ENCODE measurements at places on chromosomes 11 and 22.
A peak's percentile ranks its signal among the peaks of the same experiment; 100 is the strongest.

DNA sequence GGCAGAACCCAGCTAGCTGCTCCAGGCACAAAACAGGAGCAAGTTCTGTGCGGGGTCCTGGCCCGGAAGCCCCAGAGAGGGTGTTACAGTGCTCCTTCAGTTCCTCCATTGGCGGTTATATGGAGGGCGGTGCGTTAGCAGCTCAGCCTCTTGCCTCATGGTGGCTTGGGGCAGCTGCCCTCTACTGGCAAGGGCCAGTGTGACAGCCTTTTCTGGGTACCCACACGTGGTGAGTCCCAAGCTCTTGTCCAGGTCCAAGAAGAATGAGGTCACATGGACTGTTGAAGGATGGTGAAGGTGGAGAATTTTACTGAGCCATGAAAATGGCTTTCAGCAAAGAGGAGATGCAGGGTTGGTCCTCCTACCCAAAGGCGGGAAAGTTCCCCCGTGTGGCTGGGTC lies 100.5 kb downstream of the WT1 start:
- no peak for DNase-seq

DNA sequence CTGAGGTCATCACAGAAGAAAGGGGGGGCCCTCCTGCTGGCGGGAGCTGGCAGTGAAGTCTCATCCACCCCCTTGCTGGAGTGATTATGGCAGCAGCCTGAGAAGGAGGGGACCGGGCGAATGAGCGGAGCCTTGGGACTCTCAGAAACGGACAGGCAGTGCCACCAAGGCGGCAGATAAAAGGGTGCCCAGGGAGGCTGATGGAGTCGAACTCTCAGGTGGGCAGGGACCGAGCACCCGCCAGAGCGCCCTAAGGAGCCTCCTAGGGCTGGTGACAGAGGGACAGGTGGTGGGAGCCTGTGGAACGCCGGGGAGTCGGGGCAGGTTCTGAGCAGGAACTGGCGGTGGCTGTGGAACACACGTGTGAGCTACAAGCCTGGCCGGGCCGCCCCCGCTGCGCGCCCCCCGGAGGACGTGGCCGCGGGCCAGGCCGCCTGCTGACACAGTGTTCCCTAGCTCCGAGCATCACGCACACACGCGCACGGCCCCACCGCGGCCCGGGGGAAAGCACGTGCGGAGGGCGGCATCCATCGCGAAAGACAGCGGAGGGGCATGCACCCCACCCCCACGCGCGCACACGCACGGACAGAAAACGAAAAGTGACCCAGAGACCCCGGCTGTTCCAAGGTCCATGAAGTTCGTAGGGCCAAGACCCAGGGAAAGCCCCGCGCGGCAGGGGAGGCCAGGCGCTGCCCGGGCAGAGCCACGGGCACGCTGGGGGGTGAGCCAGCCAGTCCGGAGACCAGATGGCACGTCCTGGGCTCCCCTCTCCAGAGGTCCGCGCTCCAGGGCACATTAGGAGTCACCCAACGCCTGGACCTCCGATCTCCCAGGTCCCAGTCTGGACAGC lies 1.0 kb downstream of the VWCE start:
- peak; percentile 69 for DNase-seq

DNA sequence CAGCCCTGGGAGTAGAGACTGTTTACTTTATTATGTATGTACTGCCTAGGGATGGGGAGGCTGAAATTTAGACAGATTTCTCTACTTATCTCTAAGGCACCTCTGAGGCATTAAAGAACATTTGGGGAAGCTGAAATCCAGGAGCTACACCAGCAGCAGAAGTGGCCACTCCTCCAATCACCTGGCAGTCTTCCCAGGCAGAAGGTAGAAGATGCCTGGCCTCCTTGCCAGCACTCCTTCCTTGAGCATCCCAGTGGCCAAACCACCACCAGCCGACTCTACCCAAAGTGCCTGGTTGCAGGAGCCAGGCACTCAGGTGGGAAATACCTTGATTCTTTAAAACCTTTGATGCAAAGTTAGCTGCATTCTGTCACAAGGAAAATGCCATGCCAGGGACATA lies 1.9 kb upstream of the FAT3 start:
- DNase-seq = no peak

DNA sequence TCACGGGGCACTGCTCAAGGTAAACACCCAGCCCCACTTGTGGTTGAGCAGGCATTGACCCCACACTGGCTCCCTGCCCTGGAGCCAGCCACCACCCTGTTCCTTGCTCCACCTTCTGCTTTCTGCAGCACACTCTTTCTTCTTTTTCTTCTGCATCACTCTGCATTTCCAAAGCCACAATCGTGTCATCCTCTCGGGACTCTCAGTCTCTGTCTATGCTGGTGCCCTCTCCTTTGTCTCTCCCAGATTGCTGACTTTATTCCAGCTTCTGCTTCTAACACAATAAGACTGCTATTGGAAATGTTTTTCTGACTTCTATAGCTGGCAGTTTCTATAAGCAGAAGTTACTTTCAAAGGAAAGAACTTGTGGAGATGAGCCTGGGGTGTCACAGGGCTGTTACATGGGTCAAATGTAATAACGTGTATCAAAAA lies 14.4 kb downstream of the GRAP2 start:
- DNase-seq = no peak

GRCh38 chr11:12164061-12165014 lies 53.9 kb downstream of the MICAL2 start:
- DNase-seq = peak; percentile 96

DNA sequence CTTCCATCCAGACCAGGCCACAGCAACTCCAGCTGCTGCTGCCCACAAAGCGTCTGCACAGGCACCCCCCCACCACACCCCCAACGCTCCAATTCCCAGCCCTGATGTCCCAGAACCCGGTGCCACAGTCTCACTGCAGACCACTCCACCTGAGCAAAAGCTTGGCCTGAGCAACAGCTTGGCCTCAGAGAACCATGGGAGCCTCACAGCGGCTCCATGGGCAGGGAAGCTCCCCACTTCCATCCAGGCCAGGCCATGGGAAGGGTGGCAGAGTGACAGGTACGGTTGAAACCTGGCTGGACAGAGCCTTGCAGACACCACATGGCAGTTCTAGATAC lies 13.2 kb downstream of the PLXNB2 start:
- DNase-seq = no peak
